ENCODE measurements at places on chromosomes 12 and 14.

DNA sequence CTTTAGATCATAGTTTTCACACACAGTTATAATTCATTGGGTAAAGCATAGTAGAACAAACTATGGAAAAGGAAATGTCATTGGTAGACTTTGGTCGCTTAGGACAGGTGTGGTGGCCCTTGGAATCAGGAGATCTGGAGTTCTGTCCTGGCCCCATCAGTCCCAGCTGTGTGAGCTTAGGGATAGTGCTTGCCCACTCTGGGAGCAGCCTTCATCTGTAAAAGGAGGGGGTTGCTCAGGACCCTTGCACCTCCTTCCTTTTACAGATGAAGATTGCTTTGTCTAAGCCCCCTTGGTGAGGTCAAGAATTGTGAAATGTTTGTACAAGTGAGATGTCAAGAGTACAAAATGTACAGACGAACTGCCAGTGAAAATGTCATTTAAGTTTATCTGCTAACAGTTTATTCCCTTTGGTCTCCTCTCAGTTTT, 93.2 kb downstream of the BORCS5 start:
- DNase-seq: no peak

GRCh38 chr12:126480451-126480850, 1415.2 kb downstream of the AACS start:
- no peak for DNase-seq

GRCh38 chr12:3432868-3433267, 58.1 kb upstream of the PRMT8 start:
- DNase-seq: no peak

DNA sequence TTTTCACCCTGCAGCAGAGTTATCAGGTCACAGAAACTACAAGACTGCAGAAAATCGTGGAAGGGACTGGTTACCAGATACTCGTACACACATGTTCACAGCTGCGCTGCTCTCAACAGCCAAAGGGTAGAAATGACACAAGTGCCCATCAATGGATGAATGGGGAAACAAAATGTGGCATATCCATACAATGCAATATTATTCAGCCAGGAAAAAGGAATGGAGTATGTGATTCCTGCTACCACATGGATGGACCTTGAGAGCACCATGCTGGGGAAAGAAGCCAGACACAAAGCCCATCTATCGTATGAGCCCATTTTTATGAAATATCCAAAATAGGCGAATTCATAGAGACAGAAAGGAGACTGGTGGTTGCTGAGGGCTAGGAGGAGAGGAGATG, 1.7 kb upstream of the RIMBP2 start:
- DNase-seq: no peak

DNA sequence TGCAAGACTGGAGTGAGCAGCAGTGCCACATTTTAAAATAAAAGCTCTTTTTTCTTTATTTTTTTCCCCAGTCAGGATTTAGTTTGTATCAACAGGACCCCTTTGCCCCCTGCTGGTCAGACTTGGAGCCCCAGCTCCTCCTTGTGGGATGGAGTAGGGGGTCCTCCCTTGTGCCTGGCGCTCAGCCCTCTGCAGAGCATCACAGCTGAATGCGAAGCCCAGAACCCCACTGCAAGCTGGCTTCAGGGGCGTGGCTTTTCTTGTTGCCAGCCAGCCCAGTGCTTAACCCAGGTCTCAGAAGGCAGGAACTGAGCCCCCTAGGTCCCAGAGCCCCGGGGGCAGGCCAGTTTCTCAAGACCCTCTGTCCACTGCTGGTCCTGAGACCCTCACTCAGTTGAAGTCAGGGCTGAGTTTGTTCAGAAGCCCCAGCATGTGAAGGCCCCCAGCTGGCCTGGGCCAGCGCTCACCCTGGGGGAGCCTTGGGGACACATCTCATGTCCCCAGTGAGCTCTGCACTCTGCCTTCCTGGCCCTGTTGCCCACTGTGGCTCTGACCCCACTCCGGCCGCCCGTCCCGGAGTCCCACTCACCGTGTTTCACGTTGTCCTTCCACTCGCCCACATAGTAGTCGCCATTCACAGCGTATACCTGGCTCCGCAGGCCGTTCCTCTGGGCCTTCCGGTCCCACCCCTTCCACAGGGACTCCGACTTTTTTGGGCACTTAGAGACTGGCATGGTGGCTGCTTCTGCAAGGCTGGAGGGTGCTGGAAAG, 519 bp downstream of the MORN3 start:
- DNase-seq: no peak

DNA sequence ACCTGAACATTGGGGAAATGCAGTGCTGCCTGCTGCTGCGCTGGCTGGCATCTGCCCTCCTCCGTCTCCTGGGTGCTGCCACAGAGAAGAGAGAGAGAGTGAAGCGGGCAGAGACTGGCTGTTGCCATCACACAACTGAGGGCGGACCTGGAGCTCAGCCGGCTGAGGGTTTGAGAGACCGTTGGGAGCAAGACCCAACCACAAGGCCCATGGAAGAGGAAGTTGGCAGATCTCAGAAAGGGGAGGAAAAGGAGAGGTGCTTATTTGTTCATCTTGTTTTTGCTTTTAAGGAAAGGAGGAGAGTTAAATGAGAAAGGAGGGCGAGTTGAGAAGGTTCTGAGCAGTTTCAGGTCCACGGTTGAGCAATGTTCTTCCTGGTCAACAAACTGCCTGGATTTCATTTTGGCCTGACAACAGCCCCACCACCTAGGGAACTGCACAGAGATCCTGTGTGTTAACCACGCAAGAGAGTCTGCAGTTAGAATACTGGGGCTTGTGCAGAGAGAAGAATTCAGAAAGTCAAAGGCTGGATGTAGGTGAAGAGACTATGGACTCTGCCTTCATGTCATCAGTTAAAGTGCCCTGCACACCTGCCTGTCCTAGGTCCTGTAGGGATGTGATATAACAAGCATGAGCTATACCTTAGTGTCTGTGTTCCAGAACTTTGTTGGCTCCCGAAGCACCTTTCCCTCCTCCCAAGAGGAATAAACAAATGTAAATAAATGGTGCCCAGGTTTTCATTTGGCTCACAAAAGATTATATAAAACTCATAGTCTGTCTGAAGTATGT, 124.6 kb downstream of the ETV6 start:
- no peak for DNase-seq

DNA sequence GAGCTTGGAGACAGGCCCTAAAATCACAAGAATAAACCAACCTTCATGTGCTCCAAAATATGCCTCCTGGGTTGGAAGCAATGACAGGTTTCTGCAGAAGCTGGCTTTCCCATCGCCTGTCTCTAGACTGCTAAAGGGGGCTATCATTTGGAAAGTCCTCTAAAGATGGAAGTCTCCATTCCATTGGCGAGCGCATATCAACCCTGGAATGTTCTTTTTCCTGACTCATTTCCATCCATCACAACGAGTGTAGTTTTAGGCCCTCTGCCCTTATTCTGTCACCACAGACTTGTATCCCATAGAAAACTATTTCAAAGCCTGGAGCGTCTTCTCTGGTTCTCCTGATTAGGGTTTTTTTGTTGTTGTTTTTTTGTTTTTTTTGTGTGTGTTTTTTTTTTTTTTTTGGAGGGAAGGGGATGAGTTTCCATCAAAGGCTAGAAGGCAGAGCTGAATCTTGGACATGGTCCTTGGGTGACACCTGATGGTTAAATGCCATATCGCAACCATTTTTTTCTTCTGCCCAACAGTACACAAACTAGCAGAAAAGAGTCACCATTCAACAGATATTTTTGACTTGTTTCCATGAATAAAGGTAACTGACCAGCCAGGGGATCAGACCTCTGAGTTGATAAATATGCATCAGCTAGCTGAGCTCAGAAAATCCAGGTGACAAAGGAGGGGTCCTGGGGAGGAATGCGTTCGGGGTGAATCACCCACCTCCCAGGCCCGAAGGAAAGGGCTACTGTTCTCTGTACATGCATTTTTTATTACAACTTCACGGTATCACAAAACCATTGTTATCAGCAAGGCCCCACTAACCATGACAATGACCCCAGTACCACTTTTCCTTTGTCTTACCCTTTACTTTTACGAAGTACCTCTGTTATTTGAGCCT, 40.5 kb downstream of the KCNA5 start:
- peak; percentile 73 for DNase-seq

GRCh38 chr12:31331242-31331641, 5.3 kb upstream of the SINHCAF start:
- no peak for DNase-seq

DNA sequence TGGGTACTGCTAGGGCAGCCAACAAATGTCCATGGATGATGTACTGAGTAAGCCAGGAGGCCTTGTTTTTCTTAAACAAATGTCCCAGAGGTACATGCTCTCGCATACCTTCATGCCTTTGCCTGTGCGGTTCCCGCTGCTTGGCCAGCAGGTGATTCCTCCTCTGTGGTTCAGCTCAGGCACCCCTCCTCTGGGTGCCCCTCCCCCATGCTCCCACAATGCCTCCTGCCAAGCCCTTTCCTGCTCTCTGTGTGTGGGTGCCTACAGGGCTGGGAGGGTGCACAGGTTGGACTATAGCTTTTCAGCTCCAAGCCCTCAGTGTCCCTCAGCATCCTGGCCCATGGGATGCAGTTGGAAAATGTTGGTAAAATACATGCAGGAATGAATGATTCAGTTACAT, 23.5 kb downstream of the ASB2 start:
- no peak for DNase-seq

DNA sequence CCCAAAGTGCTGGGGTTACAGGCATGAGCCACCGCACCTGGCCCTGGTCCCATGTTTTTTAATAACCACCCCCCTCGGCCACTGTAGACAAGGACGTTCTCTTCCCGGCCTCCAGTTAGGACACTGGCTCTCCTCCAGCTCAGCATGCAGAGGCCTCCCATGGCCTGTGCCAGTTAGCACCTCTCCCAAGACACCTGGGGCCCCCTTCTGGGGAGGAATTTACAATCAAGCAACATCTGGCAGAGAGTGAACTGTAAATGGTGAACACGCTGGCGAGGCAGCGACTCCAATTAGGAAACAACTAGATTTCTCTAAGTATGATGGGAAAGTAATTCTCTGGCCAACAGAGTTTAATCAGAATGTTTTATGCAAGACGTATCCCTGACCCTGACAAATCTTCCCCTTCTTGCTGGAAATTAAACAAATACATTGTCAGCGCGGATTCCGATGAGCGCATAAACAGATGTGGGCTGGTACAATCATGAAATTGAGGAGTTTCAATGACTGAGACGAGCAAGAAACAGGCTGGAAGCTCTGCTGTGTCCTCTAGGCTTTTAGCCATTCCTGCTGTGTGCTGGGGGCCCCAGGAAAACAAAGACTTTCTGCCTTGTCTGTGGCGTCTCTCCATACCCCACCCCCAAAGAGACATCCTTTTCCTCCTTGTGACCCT, 61.7 kb upstream of the DLK1 start:
- DNase-seq: no peak

- peak; percentile 79 for DNase-seq
These were observed 59.0 kb upstream of the SCN8A start for GRCh38 chr12:51531978-51532497.

DNA sequence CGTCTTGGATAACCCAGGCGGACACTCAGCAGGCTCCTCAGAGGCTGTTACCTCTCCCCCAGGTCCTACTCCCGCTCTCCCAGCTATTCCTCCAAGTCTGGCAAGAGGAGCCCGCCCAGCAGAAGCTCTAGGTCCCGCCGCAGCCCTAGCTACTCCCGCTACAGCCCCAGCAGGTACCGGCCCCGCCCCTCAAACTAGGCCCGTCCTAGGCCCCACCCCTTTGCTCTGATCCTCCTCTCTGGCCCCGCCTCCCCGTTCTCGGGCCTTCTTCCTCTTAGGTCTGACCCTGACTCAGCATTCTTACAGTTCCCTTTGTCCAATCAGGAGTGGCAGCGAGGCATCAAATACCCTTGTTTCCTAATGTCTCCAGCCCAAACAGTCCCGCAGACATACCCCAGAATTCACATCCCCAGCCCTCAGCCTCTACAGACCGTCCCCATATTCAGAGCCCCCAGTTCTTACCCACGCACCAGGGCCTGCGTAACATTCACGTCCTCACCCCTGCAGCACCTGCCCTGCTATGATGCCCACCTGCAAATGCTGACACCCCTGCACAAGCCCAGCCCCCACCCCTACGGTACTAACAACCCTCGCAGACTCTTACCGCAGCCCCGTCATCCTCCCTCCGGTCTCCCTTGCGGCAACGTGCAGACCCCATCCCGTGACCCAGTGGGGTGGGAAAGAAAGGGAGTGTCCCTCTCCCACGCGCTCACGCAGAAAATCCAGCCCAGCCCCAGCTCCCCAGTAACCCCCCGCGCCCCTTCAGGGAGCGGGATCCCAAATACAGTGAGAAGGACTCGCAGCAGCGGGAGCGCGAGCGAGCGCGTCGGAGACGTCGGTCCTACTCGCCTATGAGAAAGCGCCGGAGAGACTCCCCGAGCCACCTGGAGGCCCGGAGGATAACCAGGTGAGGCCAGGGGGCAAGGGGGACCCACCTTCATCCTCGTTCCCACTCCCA, 25.0 kb upstream of the HSPB8 start:
- peak; percentile 29 for DNase-seq

- no peak for DNase-seq
These were observed 27.7 kb upstream of the ZFP36L1 start for GRCh38 chr14:68820536-68820935.

DNA sequence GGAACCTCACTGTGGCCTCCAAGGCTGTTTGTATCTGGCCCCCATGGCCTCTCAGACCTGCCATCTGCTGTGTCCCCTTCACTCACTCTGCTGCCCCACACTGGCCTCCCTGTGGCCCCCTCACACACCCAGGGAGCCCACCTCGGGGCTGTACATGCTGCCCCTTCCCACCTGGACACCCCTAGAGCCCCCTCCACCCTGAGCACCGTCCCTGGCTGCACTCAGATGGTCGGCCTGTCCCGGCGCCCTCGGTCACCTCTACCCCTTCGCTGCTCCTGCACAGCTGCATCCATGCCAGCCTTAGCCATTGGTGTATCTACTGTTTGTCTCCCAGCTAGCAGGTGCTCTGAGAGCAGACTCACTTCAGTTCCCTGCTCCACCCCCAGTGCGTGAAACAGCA, 144.4 kb downstream of the RIMBP2 start:
- no peak for DNase-seq

- no peak for DNase-seq
These were observed 251.1 kb upstream of the RMST start for GRCh38 chr12:97211416-97211930.

- DNase-seq: no peak
These were observed 82.7 kb downstream of the BCL11B start for GRCh38 chr14:99189201-99189801.

DNA sequence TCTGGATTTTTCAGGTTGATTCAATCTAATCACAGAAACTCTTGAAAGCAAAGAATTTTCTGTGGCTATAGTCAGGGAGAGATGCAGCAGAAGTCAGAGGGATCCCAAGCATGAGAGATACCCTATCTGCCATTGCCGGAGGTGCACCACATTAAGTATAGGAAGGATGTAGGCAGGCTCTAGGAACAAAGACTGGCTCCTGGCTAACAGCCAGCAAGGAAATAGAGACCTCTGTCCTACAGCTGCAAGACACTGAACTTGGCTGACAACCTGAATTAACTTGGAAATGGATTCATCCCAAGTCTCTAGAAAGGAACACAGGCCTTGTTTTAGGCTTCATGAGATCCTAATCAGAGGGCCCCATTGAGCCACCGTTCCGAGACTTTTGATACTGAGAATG, 364.9 kb upstream of the FLRT2 start:
- no peak for DNase-seq

- no peak for DNase-seq
These were observed 47.9 kb downstream of the NUAK1 start for GRCh38 chr12:106090591-106091445.

- no peak for DNase-seq
These were observed 97.3 kb downstream of the PRICKLE1 start for GRCh38 chr12:42492267-42492666.

Data from left kidney (tissue), 8 donors.